ENCODE measurements at places on chromosomes 12 and 14. TPM values are rescaled to one million over a fixed set of nuclear protein-coding genes. Genes with fewer than 3 reads are reported as not detected.
A peak's percentile ranks its signal among the peaks of the same experiment; 100 is the strongest.

- no peak for DNase-seq
Measured at GRCh38 chr12:16034136-16034817, 123.1 kb downstream of the DERA start.

DNA sequence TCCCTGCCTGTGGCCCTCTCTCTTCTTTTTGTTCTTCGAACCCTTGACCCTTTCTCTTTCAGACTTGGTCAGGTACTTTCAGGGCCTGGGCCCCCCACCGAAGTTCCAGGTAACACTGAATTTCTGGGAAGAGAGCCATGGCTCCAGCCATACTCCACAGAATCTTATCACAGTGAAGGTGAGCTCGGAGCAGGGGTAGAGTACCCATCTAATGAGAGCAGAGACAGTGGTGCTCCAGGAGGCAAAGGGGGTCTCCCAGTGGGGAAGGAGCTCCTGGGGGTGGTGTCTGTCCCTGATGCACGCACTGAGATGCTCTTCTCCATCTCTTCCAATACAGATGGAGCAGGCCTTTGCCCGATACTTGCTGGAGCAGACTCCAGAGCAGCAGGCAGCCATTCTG is 4.7 kb downstream of the IRF9 start:
- no peak for DNase-seq

DNA sequence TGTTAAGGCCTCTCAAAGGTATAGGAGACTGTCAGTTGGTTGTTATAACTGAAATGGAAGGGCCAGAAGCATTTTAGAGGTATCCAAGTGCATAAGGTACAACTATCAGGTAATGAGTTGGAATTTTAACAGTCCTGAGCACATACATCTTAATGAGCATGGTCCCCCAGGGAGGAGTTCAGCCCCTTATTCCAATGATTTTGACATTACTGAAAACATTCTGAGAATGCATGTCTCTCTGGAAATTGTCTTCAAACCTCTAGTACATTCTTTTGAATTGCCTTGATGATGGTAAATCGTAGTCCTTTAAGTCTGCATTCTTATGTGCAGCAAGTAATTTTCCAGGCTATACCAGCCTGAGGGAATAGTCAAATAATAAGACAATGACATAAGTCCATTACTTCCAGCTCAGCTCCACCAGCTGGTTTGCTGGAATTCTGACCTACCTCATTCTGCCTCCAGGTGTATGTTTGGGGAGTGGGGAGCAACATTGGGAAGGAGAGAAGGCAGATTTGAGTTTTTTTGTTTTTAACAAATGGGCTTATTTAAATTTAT is 239.2 kb downstream of the MSRB3 start:
- DNase-seq, result no peak

DNA sequence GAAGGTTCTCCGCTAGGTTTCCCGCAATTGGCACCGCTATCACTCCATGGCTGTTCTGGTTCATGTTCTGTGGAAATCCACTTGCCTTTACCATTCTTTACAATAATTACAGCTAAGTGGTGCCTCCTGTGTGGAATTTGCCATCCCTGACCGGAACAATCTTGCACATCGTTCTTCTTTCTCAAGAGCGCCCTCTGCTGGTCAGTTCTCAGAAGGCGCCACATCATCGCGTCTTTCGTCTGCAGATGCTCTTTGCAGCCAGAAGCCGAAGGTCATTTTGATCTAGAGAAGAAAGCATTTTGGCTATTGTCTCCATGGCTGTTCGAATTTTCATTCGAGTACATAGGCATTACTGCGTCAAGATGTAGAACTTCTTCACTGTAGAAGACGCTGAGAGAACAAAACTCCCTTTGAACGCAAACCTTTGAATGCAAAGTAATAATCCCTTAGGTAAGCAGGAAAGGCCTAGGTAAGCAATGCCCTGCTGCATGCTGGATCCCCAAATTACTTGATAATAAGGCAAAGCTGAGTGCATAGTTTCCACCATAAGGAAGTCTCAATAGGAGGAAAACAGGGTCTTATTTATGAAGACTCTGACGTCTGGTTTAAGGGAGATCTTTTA is 10.1 kb upstream of the RTRAF start:
- peak; percentile 88 for DNase-seq

DNA sequence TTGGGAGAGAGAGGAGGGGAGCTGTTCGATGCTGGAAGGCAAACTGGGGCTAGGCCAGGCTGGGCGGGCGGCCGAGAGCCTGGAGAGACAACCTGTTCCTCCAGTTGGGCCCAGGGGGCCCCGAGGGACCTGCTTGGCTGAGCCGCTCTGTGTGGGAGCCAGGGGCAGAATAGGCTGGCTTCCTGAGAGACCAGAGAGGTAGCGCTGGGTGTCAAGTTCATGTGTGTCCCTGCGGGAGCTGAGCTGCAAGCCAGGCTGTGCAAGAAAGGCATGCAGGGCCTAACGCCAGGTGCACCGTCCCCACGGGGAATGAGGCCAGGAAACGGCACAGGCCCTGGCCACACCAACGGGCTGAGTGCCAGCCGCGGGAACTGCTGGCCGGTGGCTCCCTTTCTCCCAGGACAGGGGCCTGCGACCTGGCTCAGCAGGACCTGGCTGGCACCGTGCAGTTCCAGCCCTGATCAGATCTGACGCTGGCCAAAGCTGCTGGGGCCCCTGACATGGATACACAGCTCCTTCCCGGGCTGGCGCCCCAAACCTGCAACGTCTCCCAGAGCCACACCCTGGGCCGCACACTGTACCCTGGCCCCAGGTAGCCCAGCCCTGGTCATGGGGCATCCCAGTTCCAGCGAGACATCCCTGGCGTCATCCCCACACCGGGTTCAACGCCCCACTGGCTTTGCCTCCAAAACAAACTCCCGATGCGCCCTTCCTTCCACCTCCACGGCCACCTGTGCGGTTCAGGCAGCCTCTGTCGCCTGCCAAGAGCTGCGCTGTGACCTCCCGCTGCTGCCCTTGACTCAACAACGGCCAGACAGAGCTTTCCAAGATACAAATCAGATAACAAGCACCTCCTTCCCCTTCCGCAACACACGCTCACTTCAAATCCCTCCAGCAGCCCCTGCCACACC is 65.0 kb downstream of the RFLNA start:
- peak; percentile 54 for DNase-seq

- DNase-seq, result no peak
Measured at GRCh38 chr14:75459099-75459741, 31.4 kb downstream of the JDP2 start.

DNA sequence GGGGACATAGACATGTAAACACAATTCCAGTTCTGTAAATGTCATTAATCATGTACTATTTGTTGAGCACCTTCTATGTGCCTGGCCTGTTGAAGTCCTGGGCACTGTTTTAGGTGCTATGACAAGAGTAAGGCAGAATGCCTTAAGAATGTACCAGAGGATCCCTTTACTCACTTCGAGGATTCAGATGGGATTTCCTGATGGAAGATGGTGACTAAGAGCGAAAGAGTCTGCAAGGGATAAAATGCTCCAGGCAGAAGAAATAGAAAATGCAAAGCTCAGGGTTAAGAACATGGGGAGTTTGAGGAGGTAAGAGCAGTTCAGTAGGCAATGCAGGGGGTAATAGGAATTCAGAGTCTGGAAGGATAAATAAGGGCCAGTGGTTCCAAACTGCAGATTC is 671.3 kb upstream of the TBX3 start:
- DNase-seq, result no peak

DNA sequence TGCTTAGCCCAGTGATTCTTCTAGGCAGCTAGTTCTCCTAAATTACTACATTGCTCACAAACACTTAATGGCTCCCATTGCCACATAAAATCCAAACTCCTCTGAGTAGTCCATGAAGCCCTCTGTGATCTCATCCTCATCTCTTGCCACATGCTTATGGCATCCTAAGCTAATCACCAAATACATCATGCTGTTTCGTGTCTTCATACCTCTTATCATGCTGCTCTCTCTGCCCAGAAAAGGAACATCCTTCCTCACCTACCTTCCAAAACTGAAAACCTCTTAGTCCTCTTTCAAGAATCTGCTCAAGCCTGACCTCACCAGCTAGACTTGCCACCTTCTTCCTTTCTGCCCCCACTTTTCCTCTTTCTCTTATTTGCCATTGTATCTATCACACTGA is 108.5 kb downstream of the DUSP6 start:
- no peak for DNase-seq

GRCh38 chr12:19238540-19238939 is 109.0 kb downstream of the PLEKHA5 start:
- no peak for DNase-seq

DNA sequence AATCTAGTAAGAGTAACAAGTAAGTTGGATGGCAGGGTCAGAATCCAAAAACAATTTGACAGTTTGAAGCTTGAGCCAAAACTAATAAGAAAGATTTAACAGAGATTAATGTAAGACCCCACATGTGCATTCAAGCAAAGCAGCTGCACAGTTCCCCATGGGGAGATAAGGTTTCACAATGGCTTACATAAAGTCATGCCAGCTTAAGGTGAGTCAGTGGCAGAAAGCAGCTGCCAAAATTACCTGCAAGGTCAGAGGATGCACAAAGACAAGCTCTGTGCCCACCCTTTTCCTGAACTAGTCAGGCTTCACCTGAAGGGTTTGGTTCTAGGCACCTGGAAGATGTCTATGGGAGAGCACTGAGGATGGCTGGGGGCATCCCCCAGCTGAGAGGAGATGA is 36.6 kb upstream of the KRT77 start:
- DNase-seq, result no peak

- no peak for DNase-seq
Measured at GRCh38 chr14:49545716-49546115, 40.5 kb downstream of the RPS29 start.

GRCh38 chr12:132414634-132415326 is 75.2 kb upstream of the FBRSL1 start:
- DNase-seq, result peak; percentile 70

- DNase-seq, result no peak
Measured at GRCh38 chr14:79325071-79325470, 886.2 kb downstream of the DIO2 start.

DNA sequence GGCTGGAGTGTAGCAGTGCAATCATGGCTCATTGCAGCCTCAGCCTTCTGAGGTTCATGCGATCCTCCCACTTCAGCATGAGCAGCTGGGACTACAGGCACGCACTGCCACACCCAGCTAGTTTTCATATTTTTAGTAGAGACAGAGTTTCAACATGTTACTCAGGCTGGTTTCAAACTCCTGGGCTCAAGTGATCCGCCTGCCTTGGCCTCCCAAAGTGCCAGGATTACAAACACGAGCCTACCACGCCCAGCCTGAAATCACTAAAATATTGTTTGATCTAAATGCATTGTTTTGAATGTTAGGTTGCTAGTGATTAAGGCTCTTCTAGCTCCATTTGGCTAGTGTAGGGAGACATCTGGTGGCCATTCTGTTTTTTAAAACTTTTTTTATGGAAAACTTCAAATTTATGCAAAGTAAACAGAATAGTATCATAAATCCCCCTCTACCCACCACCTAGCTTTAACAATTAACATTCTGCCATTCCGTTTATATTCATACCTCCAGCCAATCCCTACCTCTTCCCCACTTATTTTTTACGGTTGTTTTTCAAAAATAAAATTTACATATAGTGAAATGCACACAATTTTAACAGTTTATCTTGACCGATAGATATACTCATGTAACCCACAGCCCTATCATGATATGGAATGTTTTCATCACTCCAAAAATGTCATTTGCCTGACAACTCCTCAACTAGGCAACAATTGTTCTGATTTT is 37.8 kb downstream of the MYO1H start:
- no peak for DNase-seq

GRCh38 chr12:56078931-56079722 is 838 bp upstream of the ERBB3 start:
- DNase-seq, result peak; percentile 87

DNA sequence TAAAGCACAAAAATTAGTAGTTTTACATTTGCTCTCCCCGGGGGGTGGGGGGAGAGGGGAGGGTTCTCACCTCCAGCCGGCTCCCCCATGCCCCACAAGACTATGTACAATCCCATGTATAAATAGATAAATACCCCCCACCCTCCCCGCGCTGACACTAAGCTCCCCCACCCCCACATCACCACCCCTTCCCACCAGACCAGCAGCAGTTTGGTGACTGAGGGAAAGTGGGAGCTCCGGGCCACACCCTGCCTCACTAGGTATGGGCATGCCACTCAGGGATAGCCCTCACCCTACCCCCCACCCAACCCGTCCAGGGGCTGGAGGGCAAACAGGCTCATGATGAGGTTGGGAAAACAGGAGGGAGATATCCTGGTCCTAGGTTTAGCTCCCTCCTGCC is 1.9 kb upstream of the PRKAG1 start:
- DNase-seq, result no peak

DNA sequence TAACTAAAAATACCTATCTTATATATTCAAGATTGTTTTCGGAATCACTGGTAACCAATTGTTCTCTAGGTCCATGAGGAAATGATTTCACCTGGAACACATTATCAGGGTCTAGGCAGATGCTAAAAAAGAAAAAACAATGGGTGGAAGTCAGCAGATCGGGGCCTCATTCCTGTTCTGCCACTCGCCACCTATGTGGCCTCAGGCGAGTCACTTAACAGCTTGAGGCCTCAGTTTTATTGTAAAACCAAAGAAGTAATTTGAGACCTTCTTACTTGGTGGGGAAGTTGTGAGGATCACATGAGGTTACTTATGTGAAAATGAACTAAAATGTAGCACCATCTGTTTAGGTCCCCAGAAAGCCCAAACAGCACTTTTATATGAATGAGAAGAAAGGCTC is 6.2 kb upstream of the RNASE10 start:
- no peak for DNase-seq

DNA sequence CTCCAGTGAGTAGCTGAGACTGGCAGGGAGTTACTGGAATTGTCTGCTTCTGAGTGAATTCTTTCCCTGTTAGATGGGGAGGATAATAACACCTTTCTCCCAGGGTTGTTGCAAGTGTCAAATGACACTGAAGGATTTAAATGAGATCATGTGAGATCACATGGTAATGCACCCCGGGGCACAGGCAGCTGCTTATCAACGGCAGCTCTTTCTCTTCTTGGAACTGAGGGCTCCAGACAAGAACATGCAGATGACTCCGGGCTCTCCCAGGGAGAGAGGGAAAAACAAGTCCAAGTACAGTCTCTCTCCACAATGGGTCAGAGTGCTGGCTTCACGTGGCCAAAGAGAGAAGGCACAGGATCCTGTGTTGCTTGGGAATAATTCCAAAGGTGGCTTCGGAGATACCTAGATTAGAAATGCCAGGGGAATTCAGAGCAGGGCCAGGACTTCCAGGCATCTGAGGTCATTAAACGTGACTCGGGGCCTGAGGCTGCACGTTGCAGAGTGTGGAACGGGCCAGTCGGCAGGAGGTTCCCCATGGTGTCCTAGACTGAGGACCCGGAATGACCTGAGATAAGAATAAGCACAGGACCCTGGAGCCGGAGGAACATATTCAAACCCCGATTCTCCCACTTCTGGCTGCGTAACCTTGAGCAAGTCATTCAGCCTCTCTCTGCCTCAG is 109.2 kb downstream of the PRMT8 start:
- DNase-seq, result no peak

- no peak for DNase-seq
Measured at GRCh38 chr12:117857632-117858612, 110.9 kb downstream of the KSR2 start.

GRCh38 chr12:110919720-110920119 is 659 bp downstream of the MYL2 start:
- DNase-seq, result no peak

P2RX2 gene
- 8.6 TPM for total RNA-seq

SCNN1A gene
- total RNA-seq, result 20.3 TPM

WNT1 gene
- not detected for total RNA-seq

WSCD2 gene
- 0.13 TPM for total RNA-seq

ZC3H10 gene
- total RNA-seq, result 9.2 TPM

KCNA5 gene
- total RNA-seq, result 0.80 TPM

DCAF4 gene
- 21.4 TPM for total RNA-seq

PLEKHG7 gene
- not detected for total RNA-seq

All from mesothelial cell of epicardium (in vitro differentiated cells).